Pancreas (tissue), 10 donors: ENCODE measurements at places on chromosomes 1 and 21.

- H3K4me3 ChIP-seq = peak overlapping the region; percentile 27
- no peaks in the 10 kb centered on the region for H3K4me1 ChIP-seq
- H3K27ac ChIP-seq = no peak overlapping the region
- no peaks in the 10 kb centered on the region for H3K36me3 ChIP-seq
- peak; percentile 86 for DNase-seq
Measured at GRCh38 chr1:184664042-184664660, 90.5 kb downstream of the EDEM3 start.

DNA sequence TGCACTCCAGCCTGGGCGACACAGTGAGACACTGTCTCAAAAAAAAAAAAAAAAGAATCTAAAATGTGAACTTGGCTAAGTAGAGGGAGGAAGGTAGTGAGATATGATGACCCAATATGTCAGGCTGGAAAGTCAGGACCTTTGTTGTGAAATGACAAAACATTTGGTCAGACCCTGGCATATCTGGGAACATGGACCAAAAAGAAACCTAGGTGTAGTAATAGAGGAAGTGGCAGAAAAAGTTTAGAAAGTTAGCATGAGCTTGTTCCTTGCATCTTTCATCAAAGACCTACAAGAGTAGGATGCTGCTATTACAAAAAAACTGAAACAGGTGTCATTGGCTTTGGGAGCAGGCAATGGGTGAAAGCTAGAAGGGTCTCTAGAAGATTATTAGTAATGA is 7.3 kb upstream of the S100A3 start:
- no peak overlapping the region for H3K27ac ChIP-seq
- H3K27me3 ChIP-seq = no peaks in the 10 kb centered on the region
- no peaks in the 10 kb centered on the region for H3K4me1 ChIP-seq
- H3K4me3 ChIP-seq = no peak overlapping the region

DNA sequence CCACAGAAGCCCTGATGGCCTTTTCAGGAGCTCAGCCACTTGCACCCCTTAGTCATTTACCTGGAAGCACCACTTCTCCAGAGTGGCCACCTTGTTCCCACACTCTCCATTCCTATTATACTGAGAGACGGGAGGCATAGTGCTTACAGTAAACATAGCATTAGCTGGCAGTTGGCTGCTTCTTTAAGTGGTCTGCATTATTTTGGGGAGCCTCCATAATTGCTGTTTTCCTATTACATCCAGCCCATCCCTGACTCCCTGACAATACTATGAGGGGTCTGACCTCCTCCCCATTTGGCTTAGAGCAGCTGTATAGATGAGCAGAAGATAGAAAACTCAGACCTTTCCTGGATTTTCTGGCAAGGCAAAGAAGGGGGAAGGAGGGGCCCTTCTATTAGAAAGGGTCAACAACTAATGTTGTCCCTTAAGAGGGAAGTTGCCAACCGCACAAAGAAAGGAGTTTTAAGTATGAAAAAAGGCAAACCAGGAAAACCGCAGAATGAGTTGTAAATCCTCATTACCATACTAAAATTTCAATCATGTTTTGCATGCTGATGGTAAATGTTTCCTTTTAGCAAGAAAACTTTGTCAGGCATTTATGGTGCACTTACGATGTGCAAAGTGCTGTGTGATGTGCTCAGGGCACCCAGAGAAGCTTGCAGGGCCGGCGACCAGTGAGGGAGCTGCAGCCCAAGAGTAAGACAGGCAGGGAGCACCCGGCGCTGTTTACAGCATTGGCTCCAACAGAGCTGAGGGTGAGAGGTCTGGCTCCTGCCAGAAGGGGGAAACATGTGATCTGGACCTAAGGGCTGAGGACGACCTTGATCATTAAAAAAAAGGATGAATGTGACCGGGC is 167.3 kb downstream of the ZZZ3 start:
- no peak overlapping the region for H3K4me3 ChIP-seq
- H3K4me1 ChIP-seq = no peaks in the 10 kb centered on the region
- DNase-seq = no peak
- no peaks in the 10 kb centered on the region for H3K27me3 ChIP-seq
- H3K27ac ChIP-seq = no peak overlapping the region

- H3K4me3 ChIP-seq = no peak overlapping the region
- no peak overlapping the region for H3K27ac ChIP-seq
- H3K27me3 ChIP-seq = no peaks in the 10 kb centered on the region
- H3K4me1 ChIP-seq = peaks cover 18% of the 10 kb centered on the region
- DNase-seq = no peak
Measured at GRCh38 chr1:229068270-229068987, 202.5 kb upstream of the RAB4A start.

DNA sequence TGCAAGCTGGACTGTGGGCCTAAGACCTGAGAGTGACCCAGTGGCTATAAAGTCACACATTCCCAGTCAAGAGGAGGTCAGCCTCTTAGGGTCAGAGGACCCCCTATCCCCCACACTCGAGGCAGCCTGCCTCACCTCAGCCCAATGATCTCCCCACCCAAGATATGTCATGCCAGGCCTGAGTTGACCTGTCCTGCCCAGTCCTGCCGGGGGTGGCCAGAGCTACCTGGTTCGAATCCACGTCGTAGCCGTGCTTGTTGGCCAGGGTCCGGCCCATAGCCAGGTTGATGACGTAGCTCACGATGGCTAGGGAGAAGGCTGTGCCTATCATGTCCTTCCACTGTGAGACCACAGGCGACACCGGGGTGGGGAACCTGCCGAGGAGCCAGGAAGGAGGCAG is 15.6 kb downstream of the SLC26A9 start:
- H3K27me3 ChIP-seq = no peaks in the 10 kb centered on the region

GRCh38 chr1:152244576-152245273 is 20.7 kb upstream of the HRNR start:
- no peaks in the 10 kb centered on the region for H3K27me3 ChIP-seq
- H3K36me3 ChIP-seq = no peaks in the 10 kb centered on the region
- H3K4me3 ChIP-seq = no peak overlapping the region
- no peaks in the 10 kb centered on the region for H3K4me1 ChIP-seq
- no peak for DNase-seq
- no peak overlapping the region for H3K27ac ChIP-seq

DNA sequence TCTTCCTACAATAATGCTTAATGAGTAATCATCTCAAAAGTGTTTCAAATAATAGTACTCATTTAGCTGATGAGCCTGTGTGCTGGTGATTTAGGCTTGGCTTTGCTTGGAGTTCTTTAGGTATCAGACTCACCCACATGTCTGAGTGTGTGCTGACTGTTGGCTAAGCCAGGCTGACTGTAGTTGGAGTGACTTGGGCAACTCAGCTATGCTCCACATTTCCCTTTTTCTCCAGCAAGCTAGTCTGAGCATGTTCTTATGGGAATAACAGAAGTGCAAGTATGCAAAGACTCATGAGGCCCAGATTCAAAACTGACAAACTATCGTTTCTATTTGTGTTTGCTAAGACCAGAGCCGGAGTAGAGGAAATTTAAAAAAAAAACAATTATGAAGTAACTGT is 99.0 kb upstream of the ADGRL4 start:
- no peak overlapping the region for H3K27ac ChIP-seq
- no peak overlapping the region for H3K4me3 ChIP-seq
- no peak for DNase-seq
- H3K36me3 ChIP-seq = no peaks in the 10 kb centered on the region
- H3K27me3 ChIP-seq = no peaks in the 10 kb centered on the region
- no peaks in the 10 kb centered on the region for H3K4me1 ChIP-seq

DNA sequence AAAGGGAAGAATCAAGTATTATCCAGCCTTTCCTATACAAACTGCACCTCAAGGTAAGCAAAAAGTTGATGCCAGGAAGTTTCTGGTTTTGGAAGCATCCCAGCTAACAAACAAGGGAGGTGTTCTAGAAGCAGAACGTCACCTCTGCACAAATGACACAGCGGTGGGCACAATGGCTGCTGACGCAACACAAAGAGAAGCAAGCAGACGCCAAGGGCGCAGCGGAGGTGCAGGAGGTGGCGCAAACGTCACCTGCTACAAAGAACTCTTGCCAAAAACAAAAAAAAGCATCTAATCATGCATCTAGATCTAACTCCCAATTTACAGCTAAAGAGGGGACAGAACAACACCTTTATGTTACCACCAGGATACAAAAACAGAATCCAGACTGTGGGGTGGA is 88.5 kb downstream of the NPHP4 start:
- no peak for DNase-seq
- no peak overlapping the region for H3K4me3 ChIP-seq
- peaks cover 16% of the 10 kb centered on the region for H3K36me3 ChIP-seq
- no peak overlapping the region for H3K27ac ChIP-seq
- no peaks in the 10 kb centered on the region for H3K4me1 ChIP-seq

GRCh38 chr21:26956216-26956615 is 10.7 kb downstream of the ADAMTS5 start:
- H3K36me3 ChIP-seq = no peaks in the 10 kb centered on the region
- H3K27me3 ChIP-seq = no peaks in the 10 kb centered on the region
- H3K4me3 ChIP-seq = no peak overlapping the region
- no peak overlapping the region for H3K27ac ChIP-seq
- DNase-seq = no peak

GRCh38 chr1:154778944-154779343 is 91.1 kb downstream of the KCNN3 start:
- no peak overlapping the region for H3K27ac ChIP-seq
- H3K4me1 ChIP-seq = no peaks in the 10 kb centered on the region
- no peak for DNase-seq
- H3K36me3 ChIP-seq = no peaks in the 10 kb centered on the region
